ENCODE measurements at places on chromosomes 16 and 17.

- no peak for DNase-seq
These were observed at the start of gene NTN3 for GRCh38 chr16:2471016-2471652. Gene NTN3, plus strand, starts transcription at chr16:2471297. Its CDS starts 405 bp downstream, at chr16:2471702.

DNA sequence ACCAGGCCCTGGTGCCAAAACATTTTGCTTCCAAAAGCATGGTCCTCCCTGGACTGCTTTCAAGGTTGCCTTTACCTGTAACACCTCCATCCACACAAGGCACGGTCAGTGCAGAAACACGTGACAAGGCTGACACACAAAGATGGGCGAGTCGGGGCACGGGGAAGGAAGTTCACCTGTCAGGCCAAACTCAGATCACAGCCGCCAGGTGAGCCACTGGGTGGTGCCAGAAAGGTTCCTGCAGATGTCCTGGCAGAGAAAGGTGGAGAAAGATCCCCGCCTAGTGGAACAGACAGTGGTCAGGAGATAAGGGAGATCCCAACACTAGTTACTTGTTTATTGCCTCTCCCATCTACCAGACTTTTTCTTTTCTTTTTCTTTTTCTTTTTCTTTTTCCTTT lies 155.3 kb downstream of the AIPL1 start:
- no peak for DNase-seq

- DNase-seq: no peak
These were observed 50.8 kb downstream of the PHKB start for GRCh38 chr16:47511882-47512281.

DNA sequence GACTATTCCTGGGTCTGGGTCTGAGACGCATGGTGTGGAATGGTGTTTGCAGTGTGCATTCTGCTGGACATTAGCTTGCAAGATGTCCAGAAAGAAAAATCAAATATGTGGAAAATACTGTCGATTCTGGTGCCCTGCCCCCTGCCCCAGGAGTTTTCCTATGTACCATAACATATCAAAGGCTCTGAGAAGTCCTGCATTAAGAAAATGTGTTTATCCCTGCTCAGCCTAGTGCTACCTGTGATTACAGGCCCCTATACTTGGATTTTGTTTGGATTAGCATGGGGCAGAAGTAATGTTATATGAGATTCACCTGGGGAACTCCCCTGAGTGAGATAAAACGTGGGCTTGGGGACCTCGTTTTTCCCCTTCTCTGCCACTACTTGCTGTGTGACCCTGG lies 325.0 kb downstream of the CBLN1 start:
- DNase-seq: no peak

- no peak for DNase-seq
These were observed 30.4 kb upstream of the CRISPLD2 start for GRCh38 chr16:84789431-84789830.

DNA sequence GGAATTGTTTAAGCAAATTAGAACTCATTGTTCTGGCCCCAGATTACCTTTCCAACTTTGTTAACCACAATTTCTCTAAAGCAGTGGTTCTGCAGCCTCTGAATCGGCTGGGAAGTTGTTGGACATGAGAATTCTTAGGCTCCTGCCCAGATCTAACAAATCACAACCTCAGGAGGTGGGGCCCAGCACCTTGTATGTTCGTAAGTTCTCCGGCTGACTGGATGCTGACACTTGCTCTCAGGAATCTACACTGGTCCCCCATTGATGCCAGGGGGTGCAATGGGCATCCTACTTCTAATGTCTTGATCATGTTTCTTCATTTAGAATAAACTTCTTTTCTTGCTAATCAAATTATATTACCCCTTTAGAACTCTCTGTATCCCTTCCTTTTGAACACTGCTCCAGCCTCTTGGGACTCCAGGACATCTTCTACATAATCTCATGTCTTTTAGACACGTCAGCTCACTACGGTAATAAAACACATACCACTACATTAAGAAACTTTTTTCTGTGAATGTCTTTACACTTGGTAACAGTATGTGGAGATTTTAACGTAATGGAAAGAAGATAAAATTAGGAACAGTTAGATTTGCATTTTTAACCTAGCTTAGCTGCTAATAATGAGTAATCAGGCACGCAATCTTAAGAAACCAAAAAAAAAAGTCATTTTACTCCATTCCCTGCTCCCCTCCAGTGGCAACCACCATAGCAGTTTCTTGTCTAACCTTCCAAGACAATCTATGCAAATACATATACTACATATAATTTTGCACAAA lies 143.2 kb downstream of the ITFG1 start:
- no peak for DNase-seq

DNA sequence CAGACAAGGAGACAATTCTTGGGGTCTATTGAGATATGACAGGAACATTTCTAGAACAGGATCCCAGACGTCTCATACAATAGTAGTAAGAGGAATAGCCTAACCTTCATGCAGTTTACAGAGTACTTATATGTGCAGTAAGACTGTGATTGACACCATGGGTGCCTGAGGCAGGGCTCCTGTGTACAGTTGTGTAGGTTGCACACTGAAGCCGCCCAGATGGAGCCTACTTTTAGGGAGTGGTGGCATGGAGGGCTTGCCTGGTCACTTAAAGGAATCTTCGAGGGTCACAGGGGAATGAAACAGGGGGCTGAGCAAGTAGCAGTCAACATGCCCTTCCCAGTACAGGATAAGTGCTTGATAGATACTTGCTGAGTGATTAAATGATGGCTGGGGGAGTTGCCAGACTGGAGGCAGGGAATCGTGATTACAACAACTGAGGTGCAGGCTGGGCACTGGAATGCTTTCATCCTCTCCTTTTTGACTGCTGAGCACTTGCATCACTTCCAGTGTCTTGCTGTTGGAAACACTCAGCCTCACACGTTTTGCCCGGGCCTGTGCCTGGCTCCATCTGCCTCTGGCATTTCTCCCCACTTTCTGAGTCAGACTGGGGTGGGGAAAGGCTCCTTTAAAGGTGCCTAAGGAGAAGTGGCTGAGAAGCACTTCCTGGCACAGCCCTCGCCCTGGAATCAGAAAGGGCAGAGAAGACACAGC lies 71.0 kb downstream of the COPRS start:
- DNase-seq: no peak

GRCh38 chr17:9976283-9977179 lies 71.5 kb upstream of the RCVRN start:
- DNase-seq: no peak

GRCh38 chr17:8162233-8162996 lies at the start of gene VAMP2:
Gene VAMP2, minus strand, starts transcription at chr17:8162948. Its CDS starts 69 bp downstream, at chr17:8162879.
- DNase-seq: no peak

DNA sequence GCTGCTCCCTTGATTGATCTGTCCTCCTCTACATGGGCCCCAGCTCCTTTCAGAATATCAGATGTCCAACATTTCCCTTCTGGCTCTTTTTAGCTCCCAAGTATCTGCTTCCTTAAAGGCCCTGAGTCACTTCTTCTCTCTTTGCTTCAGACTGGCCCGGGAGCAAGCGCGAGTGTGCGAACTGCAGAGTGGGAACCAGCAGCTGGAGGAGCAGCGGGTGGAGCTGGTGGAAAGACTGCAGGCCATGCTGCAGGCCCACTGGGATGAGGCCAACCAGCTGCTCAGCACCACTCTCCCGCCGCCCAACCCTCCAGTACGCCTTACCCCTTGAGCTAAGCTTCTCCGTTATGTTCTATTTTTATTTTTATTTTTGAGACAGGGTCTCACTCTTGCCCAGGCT lies 12.3 kb downstream of the CNTROB start:
- no peak for DNase-seq

- no peak for DNase-seq
These were observed 150.8 kb downstream of the SNX11 start for GRCh38 chr17:48258331-48258730.

DNA sequence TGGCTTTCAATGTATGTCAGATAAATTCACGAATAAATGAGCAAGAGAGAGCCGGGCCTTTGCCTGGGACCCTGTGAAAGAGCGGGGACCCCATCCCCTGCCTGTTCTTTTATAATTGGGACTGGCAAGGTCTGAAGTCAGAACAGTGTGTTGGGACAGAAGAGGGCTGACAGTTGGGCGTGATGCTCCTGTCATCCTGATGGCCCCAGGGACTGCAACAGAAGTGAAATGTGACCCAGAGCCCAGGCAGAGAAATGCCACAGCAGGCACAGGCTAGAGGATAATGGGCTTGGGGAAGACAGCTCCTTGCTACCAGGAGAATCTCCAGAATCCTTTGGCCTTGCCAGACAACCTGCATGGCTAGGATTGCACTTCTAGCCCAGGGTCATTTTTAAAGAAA lies 37.9 kb downstream of the GSG1L start:
- no peak for DNase-seq

DNA sequence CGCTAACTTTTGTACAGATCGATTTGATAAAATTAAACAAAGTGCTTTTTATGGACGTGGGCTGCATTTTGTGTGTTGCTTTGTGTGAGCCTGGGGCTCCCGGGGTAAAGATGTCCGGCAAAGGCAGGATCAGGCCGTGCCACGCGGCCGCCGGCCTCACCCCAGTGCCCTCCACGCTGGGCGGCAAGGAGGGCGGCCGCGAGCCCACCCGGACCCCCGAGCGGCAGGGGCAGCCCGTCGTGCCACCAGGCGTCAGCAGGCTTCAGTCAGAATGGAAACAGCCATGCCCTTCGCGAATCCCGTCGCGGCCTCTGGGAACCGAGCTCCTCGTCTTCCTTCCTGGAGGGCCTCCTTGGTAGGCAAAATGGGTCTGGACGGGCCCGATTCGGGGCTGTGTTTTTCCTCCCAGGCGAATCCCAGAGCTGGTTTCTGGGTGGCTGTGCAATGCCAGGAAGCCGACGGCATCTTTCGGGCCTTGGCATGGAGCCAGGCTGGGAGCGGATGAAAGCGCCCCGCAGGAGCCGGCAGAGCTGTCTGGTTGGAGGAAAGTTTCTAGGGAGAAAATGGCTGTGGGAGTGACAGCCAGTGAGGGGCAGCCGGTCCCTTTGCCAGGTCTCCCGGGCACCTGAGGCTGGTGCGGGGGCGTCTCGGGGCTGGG lies 5.5 kb downstream of the SOX8 start:
- no peak for DNase-seq

DNA sequence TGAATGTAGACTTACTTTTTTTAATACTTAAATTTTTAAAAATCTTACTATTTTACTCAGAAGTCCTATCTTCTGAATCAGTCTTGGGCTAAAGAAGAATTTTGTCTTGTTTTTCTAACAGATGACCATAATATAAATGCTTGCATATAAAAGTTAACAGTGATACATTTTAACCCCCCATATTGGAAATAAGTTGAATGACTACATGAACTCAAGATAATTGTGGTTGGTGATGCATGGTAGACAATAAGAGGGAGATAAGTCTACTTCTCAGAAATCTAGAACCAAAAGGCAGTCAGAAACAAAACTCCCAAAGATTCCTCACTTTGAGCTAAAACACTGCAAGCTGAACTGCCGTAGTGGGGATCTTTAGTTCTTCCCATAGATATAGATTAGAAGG lies 868.4 kb upstream of the SOX9 start:
- no peak for DNase-seq

DNA sequence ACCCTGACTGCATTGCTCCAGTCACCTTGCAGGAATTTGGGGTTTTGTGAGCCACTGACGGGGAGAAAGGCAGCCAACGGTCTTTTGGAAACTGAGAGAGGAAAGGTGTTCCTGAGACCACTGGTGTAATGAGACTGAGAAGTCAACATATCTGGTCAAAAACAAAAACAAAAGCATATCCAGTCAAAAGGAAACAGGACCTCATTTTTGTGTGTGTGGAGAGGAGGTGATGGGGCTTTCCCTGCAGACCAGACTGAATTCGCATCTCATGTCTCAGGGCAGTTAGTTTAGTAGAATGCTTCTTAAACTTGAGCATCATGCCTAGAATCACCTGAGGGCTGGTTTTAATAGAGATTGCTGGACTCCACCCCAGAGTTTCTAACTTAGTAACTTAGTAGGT lies 198.4 kb downstream of the COPRS start:
- no peak for DNase-seq

- no peak for DNase-seq
These were observed 220.1 kb downstream of the FOXL1 start for GRCh38 chr16:86798247-86799041.

DNA sequence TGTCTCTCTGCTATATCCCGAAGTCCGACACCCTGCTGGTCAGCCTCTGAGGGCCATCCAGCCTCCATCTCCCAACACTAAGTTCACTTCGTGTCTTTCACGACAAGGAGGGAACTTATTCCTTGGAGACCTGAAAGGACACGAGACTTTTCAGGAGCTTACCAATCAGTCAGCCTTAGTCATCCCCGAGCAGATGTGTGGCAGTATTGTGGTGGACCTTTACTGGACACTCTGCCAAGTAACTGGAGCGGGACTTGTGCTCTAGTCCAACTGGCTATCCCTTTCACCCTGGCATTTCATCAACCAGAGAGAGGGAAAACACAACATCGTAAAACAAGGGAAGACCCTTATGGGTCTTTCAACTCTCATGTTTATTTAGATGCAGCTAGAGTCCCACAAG lies 87.1 kb downstream of the EMP2 start:
- no peak for DNase-seq

GRCh38 chr17:17493986-17494466 lies 2.2 kb downstream of the RASD1 start:
- DNase-seq: no peak

GRCh38 chr17:50353600-50354195 lies 7.8 kb downstream of the XYLT2 start:
- DNase-seq: no peak

DNA sequence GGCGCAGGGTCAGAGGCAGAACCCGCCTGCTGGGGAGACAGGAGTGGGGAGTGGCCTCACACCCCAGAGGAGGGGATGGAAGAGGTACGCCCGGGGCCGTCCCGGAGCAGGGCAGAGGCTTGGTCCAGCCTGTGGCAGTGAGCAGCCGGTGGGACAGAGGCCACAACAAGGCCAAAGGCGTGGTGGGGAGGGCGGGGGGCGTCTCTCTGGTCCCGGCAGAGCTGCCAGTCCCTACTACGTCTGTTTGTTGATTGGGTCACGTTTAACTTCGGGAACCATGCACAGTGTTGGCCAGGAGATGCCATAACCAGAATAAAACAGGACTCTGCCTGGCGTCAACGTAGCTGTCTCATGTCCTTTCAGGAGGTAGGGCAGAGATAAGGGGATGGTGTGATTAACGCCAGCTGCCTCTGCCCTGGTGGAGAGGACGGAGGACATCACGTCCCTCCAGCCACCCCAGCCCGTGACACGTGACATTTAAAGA lies 192.8 kb downstream of the BANP start:
- DNase-seq: no peak

DNA sequence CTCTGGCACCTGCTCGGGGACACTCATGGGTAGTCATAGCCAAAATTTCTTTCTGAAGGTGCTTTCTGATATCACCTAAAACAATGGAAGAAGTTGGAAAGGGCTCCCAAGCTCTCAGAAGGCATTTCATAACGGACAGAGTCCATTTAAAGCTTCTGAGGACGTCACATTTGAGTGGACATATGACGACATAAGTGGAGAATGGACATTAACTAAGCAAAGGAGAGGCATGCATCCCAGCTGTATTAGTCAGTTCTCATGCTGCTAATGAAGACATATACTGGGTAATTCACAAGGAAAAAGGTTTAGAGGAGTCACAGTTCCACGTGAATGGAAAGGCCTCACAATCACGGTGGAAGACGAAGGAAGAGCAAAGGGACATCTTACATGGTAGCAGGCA lies 260.2 kb upstream of the DYNLRB2 start:
- DNase-seq: no peak

- DNase-seq: no peak
These were observed 41.7 kb downstream of the RAI1 start for GRCh38 chr17:17722906-17723353.

Data from KG1 (cell line).